Stimulated activated CD4-positive, alpha-beta T cell treated with anti-CD3 and anti-CD28 coated beads, Interleukin-2, amount 100 ng/mL, for 48 hours (primary cell): ENCODE measurements at places on chromosomes 5 and 9.

- DNase-seq, result no peak
Measured at GRCh38 chr9:123914517-123915196, 15.3 kb downstream of the DENND1A start.

- no peak for DNase-seq
Measured at GRCh38 chr5:81313686-81314085, 12.3 kb downstream of the ZCCHC9 start.

DNA sequence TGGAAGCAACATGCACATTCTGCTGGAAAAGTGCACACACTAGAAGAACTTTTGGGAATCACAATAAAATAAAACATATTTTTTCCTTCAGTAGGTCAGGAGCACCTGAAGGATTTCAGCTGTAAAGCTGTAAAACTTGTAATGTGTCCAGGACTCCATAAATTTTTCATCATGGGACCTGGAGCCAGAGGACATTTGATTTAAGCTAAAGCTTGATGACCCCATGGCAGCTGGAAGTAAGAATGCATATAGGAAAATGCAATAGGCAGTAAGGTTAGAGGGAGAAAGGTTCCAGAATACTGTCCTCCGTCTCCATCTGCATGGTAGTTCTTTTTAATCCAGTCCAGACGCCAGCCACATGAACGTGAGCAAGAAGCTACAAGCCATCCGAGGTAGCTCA, 166.0 kb downstream of the ADAMTSL1 start:
- no peak for DNase-seq

DNA sequence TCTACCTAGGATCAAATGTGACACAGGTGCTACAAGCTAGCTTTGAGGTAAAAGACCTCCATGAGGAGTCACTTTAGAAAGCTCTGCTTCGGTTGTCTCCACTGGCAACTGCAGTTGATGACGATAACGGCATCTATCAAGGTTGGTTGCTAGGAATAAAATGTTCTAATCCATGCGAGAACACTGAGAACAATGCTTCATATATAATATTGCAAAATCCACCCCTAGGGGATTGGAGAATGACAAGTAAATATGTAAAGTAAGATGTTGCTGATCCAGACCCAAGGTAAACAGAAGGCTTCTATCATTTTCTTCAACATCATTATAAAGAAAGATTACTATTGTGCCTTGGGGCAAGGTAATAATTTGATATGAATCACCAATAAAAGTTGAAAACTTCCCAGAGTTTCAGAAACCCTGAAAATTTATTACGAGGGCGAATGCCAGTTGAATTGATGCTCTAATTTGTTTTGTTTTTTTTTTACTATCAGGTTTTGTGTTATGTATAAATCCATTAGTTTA, 1003.4 kb downstream of the CDH18 start:
- no peak for DNase-seq

- no peak for DNase-seq
Measured at GRCh38 chr9:36765077-36765390, 192.3 kb downstream of the MELK start.

DNA sequence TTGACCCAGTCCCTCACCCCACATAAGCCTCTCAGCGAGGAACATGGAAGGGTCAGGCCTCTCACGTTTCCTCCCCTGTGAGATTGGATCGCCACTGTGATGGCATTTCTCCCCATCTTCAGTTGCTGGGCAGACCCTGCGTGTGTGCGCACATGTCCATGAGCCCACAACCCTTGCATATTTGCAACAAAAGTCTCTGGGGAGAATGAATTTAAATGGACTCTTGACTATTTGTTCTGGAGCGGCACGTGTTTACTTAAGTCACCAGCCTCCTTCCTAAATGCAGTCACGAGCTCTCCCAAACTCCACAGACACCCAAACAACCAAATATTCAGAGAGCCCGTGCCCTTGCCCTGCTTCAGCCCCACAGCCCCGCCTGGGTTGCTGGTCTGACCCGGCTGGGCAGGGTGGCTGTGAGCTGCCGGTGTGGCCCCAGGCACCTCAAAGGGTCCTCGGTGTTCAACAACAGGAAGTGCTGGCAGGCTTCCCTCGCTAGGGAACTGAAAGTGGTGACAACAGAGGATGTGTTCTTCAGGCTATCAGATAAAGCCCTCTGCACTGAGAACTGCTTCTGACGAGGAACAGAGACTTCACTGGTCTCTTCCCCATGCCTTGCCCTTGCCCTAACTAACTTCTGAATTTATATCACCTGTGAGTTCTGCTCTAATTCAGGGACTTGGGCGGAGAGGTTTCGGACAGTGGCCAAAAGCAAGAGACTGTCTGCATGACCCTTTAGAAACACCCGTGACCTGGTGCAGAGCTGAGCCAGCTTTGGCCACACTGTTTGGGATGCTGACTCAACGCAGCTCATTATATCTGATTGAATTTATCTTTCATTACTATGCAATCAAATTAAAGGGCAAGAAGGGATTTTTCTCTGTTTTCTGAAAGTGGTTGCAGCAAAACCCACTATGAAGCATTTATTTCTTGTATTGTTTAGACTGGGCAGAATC, 19.2 kb upstream of the CD180 start:
- peak; percentile 35 for DNase-seq
